ENCODE measurements at places on chromosomes 1 and 21. TPM values are rescaled to one million over a fixed set of nuclear protein-coding genes. Genes with fewer than 3 reads are reported as not detected.
A peak's percentile ranks its signal among the peaks of the same experiment; 100 is the strongest.

Gene ZNF695
- total RNA-seq, result 9.8 TPM

Gene PRKAA2
- total RNA-seq, result 5.0 TPM

Gene TRAF3IP3
- not detected for total RNA-seq

GRCh38 chr1:169802888-169803287 is 8.2 kb upstream of the METTL18 start:
- no peaks in the 10 kb centered on the region for H3K4me1 ChIP-seq
- H3K4me3 ChIP-seq, result no peak overlapping the region

DNA sequence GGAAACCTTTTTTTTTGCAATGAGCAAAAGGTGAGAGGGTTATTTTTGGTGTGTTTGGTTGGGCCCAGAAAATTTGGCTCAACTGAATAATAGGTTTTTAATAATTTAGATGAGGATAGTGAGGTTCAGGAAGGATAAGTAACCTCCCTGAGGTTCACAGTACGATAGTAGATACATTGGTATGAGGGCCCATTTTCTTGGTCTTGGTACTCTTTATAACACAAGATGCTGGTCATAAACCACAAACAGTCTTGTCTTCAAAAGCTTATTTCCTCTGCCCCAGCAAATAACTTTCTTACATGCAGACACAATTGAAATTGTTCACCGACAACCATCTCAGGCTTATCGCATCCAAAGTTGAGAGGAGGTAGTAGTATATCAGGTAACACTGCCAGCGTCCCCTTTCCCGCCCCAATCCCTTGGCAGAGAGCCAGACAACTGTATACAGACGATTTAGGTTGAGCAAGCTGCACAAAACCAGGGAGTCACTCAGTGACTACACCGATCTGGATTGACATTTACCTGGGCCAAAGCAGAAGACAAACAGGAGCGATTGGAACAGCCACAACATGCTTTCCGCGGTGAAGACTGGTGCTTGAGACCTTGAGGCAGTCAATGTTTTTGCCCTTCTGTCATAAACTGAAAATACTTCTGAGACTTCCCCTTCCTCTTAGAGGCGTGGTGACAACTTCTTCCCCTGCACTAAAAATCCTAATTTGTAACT is at the start of gene SLAMF6:
TSS of gene SLAMF6 (minus strand) at position 634 of the 724 bp plus-strand sequence. CDS start at position 571, 63 bp downstream.
- H3K27me3 ChIP-seq, result peaks cover 8% of the 10 kb centered on the region
- no peak for DNase-seq
- H3K4me1 ChIP-seq, result no peaks in the 10 kb centered on the region
- H3K36me3 ChIP-seq, result no peaks in the 10 kb centered on the region
- H3K27ac ChIP-seq, result no peak within 1 kb of the TSS
- no peak within 1 kb of the TSS for H3K4me3 ChIP-seq

DNA sequence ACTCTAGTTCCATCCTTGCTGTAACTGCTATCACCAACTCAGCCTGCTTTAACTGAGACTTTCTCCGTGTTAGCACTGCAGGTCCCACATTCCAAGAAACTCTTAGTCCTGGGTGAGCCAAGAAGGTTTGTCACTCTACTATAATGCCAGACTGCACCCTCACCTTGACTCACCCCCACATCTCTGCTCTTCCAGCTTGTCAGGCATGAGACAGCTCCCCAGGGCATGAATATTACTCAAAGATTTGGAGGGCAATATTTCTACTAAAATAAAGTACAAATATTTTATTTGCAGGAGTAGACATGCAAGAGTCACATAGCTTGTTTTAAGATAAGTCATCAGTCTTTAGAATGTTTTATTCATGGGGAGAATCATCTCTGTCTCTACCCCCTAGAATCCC is 110.2 kb downstream of the MATN1 start:
- no peak overlapping the region for H3K4me3 ChIP-seq
- H3K36me3 ChIP-seq, result no peaks in the 10 kb centered on the region
- H3K27ac ChIP-seq, result no peak overlapping the region
- H3K4me1 ChIP-seq, result peaks cover 26% of the 10 kb centered on the region
- no peak for DNase-seq

- no peak overlapping the region for H3K27ac ChIP-seq
- no peaks in the 10 kb centered on the region for H3K27me3 ChIP-seq
- H3K4me3 ChIP-seq, result no peak overlapping the region
Observed at GRCh38 chr1:27300341-27301051, 21.5 kb upstream of the TMEM222 start.

GRCh38 chr1:17201201-17202021 is 3.5 kb upstream of the PADI1 start:
- peak; percentile 77 for DNase-seq
- peak overlapping the region; percentile 15 for H3K4me3 ChIP-seq
- H3K4me1 ChIP-seq, result peaks cover 57% of the 10 kb centered on the region
- H3K27ac ChIP-seq, result peak overlapping the region; percentile 90
- no peaks in the 10 kb centered on the region for H3K36me3 ChIP-seq

Data from PC-9 (cell line).